Hypothalamus (tissue), 51 donors: ENCODE measurements at places on chromosomes 16 and 17.
A peak's percentile ranks its signal among the peaks of the same experiment; 100 is the strongest.

- DNase-seq = no peak
Observed at GRCh38 chr16:3138342-3138741, 3.5 kb downstream of the ZNF213 start.

GRCh38 chr16:85386467-85387170, 226.5 kb upstream of the GSE1 start:
- no peak for DNase-seq

DNA sequence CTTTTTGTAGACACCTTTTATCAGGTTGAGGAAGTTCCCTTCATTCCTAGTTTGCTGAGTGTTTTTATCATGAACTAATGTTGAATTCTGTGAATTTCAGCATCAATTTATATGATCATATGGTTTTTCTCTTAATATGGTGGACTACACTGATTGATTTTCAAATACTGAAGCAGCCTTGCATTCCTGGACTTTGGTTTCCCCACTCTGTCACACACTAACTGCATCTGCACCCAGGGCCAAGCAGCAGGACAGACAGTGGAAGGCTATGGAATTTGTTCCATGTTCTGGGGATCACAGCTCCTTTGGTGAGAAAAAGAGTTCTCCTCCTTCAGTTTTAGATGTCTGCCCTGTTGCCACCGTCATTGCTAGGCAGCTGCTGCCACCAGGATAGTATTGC, 7.8 kb downstream of the TERF2 start:
- DNase-seq = no peak

- peak; percentile 51 for DNase-seq
Observed at GRCh38 chr16:17409894-17410293, 60.9 kb downstream of the XYLT1 start.

- DNase-seq = no peak
Observed at GRCh38 chr16:87317750-87318644, 805 bp upstream of the C16orf95 start.

DNA sequence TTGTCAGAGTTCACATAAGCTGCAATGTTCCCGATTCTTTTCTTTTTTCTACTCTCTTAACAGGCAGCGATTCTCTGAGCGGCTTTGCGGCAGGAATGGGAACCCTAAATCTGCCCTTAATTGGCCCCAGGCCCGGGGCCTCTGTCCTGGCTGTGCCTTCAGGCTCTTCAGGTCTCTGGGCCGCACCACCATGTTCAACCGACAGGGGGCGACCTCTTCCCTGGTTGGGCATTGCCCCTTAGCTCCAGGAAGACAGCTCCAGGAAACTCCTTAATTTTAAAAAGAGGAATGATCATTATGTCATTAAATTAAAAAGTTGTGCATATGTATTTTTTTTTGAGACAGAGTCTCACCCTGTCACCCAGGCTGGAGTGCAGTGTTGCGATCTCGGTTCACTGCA, 20.3 kb downstream of the CACNG5 start:
- DNase-seq = no peak

- DNase-seq = no peak
Observed at GRCh38 chr16:17204644-17205043, 266.1 kb downstream of the XYLT1 start.

DNA sequence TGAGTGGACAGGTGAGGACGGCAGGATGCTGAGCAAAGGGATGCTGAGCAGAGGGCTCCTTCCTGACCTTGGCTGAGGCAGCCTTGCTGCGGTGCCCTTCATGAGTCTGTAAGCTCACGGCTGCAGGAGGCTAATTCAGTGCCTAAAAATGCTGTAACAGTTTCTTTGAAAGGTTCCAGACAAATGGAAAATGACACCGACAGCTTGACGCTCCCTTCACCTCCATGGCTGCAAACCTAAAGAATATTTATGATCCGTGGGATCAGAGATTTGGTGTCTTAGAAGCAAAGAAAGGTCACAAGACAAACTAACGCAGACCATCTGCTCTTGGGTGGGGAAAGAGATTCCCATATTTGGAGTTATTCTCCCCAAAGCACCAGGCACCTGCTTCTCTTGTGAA, 28.0 kb downstream of the TOM1L2 start:
- DNase-seq = no peak

DNA sequence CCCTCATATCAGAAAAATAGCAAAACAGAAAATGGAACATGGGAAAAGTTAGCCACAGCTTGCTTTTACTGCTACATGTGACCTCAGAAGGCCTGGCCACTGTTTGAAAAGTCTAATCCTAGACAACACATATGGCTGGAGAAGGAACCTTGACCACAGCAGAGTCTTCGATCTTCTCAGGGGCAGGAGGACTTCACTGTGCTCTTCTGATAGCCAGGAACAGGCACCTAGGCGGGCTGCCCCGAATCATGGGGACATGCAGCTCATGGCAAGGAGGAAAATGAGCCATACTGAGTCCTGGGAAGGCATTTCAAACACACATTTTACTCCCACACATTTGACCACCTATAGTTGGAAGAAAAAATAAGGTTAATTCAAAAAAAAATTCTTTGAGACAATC, 31.1 kb upstream of the ADORA2B start:
- DNase-seq = no peak

- DNase-seq = no peak
Observed at GRCh38 chr16:83946781-83947566, 6.1 kb upstream of the OSGIN1 start.

- DNase-seq = no peak
Observed at GRCh38 chr16:29653471-29653870, 9.6 kb upstream of the SPN start.

DNA sequence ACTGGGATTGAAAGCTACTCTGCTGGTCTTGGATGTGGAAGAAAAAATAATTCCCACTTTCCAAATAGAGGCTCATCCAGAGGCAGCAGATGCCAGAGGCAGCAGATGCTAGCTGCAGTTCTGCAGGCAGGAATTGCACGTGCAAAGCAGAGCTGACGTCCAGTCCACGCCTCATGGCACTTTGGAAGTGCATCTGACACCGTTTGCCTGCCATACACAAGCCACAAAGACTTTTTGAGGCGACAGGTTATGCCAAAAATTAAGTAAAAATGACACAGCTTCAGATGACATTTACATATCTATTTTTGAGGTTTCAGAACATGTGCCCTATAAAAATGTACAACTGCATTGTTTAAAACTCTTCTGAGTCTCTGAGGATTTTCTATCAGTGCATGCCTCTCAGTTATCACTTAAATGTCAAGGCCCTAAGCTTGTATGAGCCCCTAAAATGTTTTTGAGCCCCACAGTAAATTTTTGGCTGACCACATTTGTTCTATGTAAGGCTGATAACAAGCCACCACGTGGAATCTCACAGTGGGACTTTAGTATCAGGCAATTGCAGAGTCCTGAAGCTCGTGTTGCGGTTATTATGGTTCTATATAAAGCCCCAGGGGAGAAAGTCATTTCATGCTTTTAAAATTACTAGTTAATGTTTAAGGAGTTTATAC, 239.2 kb downstream of the PRKCA start:
- DNase-seq = no peak
